Mucosa of descending colon (tissue), 3 donors: ENCODE measurements at places on chromosomes 3 and 15.

GRCh38 chr3:70911719-70912118, 599.3 kb upstream of the MDFIC2 start:
- DNase-seq, result no peak

DNA sequence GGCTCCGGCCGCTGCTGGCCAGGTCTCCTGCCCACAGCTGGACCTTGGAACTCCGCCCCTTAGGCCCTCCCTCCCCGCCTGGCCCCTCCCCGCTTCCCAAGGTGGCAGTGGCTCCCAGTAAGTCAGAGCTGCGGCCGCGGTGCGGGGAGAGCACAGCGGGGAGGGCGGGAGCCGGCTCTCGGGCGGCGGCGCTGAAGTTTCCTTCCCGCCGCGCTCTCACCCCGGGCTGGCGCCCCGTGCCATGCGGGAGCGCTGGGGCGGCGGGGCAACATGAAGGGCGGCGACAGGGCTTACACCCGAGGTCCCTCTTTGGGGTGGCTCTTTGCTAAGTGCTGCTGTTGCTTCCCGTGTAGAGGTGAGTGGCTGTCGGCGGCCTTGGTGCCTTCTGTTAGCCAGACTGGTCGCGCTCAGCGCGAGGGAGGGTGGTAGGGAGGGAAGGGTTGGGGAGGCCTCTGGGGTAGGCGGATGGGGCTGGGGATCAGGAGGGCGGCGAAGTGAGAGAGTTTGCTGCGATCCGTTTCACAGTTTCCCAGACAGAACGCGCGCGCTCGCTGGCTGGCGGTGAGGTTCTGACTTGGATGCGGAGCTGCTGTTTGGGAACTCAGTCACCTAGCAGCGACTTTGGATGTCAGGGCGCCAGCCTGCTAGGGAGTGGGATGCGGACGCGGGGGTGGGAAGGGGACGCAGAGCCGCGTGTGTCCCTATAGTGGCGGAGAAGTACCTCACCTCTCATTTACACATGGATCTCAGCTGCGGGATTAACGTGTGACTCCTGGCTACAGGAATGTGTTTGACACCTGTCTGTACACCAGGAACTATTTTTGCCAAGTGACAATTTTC, 145.5 kb upstream of the UMPS start:
- peak; percentile 92 for DNase-seq

- DNase-seq, result no peak
Observed at GRCh38 chr3:51271172-51271571, 113.9 kb upstream of the MANF start.

DNA sequence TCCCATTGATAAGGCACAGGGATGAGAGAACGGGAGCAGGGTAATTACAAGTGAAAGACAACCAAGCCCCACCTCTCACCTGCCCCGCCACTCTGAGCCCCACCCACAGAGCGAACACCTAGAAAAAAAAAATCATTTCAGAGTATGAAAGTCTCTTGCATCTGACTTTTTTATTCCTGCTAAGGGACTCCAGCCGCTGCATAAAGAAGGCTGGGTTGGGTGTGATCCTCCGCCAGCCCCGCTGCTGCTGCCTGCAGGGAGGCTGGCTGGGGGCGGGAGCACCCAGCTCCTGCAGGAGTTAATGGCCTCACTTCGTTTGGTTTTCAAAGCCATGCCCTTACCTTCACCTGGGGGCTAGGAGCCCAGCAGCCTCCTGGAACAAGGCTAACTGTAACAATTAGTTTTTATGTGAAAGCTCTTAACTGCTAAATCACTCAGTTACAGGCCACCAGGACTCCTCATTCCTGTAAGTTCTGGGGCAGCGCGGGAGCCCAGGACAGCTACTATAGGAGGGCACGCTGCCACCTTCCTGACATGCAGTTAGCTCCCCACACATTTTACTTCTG, 78.0 kb upstream of the SNRPA1 start:
- DNase-seq, result no peak

DNA sequence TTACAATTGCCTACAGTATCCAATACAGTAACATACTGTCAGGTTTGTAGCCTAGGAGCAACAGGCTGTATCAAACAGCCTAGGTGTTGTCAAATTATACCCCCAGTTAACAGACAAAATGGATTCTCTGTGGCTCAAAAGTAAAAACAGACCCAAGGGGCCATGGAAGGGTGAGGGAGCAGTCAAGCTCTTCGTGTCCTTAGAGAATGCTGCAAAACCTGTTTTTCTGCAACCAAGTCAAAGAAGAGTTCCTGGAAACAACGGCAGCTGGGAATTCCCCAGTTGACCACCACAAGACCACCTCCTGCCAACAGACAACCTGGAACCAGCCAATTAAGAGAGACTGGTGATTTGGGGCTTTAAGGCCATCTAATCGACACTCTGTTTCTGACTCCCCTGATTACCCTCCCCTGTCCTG, 11.1 kb upstream of the THUMPD3 start:
- no peak for DNase-seq

GRCh38 chr3:43423639-43424038, 137.3 kb downstream of the SNRK start:
- no peak for DNase-seq

DNA sequence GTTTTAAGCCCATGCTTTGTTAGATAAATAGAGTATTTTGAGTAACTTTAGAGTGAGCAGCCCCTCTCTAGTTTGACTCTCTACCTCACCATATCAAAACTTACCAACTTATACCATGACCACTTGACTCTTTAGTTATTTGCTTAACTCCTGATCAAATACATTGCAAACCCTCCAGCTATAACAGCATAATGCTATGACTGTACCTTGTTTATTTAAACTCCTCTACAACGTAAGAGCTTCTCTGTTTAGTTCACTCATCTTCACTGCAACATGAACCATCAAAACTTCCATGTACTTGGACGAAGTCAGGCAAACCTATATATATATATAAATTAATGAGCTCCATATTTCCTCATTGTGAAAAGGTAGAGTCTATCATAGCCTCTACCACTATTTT, 218.2 kb downstream of the DPH6 start:
- no peak for DNase-seq

GRCh38 chr15:24945711-24946110, 9.1 kb upstream of the SNRPN start:
- no peak for DNase-seq

- no peak for DNase-seq
Observed at GRCh38 chr15:79970624-79971434, at the start of gene BCL2A1. TSS of gene BCL2A1 (minus strand) at chr15:79971196. CDS start at chr15:79971119, 77 bp downstream.

- no peak for DNase-seq
Observed at GRCh38 chr3:21020043-21020442, 731.0 kb downstream of the ZNF385D start.

GRCh38 chr3:151877269-151877668, 3.8 kb downstream of the SUCNR1 start:
- DNase-seq, result no peak

- DNase-seq, result no peak
Observed at GRCh38 chr3:33803894-33804526, 5.6 kb downstream of the PDCD6IP start.

DNA sequence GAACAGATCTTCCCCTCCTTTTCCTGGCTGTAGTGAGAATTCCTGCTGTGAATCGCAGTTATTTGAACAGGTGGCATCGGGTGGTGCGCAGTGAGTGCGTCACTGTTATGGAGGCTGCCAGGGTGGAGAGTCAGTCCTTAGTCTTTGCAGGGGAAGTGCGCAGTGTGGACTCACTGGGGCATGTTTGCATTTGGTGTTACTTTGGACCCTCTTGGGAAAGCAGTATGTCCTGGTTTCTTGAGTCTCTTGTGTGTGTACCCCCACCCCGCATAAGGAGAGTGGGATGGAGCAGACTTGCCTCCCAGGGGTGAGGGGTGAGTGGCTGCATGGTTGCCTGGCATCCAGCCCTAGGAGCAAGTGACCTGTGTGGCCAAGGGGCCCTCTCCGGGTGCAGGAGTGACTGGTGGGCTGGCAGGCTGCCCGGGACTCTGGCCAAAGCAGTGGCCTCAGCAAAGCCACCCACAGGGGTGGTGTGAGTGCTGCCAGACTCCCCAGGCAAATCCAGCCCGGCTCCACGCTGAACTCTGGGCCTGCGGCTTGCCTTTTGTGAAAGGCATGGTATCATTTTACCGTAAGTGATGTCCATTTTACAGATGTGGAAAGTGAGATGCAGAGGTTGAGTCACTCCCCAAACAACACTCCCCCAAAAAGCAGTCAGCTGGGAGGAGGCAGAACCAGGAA, 46.4 kb downstream of the DNASE1L3 start:
- DNase-seq, result no peak

GRCh38 chr3:13750215-13750614, 129.7 kb downstream of the WNT7A start:
- no peak for DNase-seq

DNA sequence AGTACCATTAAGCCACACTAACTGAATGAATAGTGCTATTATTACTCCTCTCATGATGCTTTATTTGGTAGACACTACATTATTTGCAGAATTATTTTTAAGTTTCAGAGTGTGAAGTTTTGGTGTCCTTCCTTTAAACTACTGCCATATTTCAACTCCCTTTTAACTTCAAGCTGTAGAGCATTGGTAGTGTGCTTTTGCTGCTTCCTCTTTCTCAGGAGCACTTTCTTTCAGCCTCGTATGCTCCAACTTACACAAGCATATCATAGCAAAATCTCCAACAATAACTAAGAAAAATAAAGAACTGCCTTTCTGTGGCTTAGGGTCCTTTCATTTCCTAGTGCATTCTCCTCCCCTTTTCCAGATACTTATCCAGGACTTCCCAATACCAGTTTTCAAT, 476.4 kb upstream of the AGTR1 start:
- no peak for DNase-seq

GRCh38 chr3:39362192-39362591, 21.0 kb upstream of the SLC25A38 start:
- no peak for DNase-seq

GRCh38 chr3:43649365-43649968, 27.7 kb upstream of the ANO10 start:
- peak; percentile 40 for DNase-seq
